CD4-positive, alpha-beta T cell treated with Interleukin-17A for 4 hours (primary cell): ENCODE measurements at places on chromosomes 7 and 10.

GRCh38 chr10:122052701-122053100 lies 63.7 kb downstream of the TACC2 start:
- no peak for DNase-seq

- no peak for DNase-seq
Observed at GRCh38 chr10:118758449-118758848, 3.7 kb upstream of the CACUL1 start.

GRCh38 chr7:53151496-53151895 lies 116.1 kb downstream of the POM121L12 start:
- DNase-seq = no peak

DNA sequence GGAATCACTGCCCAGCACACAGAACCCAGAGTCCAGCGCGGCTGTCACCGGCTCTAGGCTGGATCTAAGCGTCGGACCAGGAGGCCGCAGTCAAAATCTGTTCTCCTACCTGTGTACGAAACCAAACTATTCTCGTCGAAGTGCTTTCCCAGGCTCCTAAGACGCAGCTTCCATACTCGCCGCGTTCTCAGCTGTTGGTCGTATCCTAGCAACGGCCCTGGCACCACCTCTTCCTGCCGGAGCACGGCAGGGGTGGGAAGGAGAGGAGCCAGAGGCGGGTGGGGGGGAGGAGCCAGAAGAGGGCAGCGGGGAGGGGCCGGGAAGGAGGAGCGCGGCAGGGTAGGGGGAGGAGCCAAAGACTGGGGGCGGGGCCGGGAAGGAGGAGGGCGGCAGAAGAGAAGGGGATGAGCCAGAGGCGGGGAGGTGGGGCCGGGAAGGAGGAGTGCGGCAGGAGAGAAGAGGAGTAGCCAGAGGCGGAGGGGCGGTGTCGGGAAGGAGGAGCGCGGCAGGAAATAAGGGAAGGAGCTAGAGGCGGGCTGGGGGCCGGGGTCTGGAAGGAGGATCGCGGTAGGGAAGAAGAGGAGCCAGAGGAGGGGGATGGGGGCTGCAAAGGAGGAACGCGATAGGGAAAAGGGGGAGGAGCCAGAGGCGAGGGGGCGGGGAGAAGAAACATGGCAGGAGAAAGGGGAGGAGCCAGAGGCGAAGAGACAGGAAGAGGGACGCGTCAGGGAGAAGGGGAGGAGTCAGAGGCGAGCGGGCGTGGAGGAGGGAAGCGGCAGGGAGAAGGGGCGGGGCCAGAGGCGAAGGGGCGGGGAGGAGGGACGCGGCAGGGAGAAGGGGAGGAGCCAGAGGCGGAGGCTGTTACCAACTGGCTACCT lies at the start of gene IQUB:
TSS of gene IQUB (minus strand) at position 213 of the 878 bp plus-strand sequence. CDS start 22,255 bp downstream, outside the sequence.
- peak; percentile 99 for DNase-seq

DNA sequence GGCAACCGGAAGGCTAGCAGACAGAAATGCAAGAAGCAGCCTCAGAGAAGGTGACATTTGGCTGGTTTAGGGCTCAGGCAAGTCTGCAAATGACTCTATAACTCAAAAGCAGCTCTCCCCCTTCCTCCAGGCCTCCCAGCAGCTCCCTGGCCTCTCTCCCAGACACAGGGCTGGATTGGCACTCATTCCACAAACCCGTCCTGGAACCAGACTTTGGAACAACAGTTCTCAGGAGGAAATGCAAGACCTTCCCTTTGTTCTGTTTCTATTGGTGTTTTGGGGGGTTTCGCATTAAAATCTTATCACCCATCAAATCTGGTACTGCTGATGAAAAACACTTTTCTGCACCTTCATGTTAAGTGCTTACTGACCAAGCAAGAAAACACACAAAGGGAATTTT lies 40.3 kb upstream of the EFCAB10 start:
- DNase-seq = no peak

GRCh38 chr7:54680377-54681005 lies 78.5 kb downstream of the SEC61G start:
- DNase-seq = no peak
